Activated CD4-positive, alpha-beta T cell treated with anti-CD3 and anti-CD28 coated beads, Interleukin-2, amount 10 ng/mL, durations not matched to agents 7 days and 5 days (primary cell): ENCODE measurements at places on chromosomes 4 and X.

GRCh38 chrX:5959286-5959685, 269.4 kb downstream of the NLGN4X start:
- DNase-seq, result no peak

DNA sequence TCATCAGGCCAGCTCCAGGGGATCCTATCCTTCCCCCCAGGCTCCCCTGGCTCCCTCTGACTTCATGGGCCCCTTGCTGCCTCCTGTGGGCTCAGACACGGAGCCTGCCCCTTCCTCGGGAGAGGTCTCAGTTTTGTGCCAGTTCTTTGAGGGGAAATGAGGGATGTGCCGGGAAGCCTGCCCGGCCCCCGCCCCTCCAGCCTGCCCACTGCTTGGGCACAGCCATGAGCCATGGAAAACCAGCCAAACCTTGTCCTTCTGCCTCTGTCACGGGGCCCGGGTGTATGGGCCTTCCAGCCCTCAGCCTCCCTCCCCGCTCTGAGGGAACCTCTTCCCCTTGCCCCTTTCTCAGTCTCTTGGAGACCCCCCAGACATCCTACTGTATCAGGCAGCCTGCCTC, 6.8 kb downstream of the BGN start:
- DNase-seq, result no peak

DNA sequence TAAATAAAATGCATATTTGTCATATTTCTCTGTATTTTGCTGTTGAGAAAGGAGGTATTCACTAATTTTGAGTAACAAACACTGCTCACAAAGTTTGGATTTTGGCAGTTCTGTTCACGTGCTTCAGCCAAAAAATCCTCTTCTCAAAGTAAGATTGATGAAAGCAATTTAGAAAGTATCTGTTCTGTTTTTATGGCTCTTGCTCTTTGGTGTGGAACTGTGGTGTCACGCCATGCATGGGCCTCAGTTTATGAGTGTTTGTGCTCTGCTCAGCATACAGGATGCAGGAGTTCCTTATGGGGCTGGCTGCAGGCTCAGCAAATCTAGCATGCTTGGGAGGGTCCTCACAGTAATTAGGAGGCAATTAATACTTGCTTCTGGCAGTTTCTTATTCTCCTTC, 3.3 kb downstream of the HTT start:
- DNase-seq, result peak; percentile 12

DNA sequence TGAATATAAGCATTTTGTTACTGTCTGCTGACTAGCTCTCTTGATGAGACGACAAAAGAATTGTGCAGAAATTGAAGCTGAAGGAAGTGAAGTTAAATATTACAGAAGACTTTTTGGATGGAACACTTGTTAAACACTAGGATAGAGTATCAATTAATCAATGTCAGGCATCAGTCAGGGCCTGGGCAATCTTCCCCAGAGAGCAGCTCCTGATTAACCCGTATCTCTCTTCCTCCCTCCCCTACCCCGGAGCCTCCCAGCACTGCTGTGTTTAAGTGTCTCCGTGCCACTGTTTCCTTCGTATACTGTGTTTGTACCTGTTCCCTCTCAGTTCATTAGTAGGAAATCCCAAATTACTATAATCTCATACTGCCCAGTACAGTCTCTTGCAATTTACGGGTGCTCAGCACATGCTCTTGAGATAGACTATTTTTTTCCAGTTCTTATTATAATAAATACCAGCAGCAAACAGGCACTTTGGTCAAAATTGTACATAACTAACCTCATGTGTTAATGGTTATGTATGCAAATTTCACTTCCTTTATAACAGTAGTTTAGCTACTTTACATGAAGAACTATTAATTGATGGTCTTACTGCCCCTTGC, 765.7 kb upstream of the FTHL17 start:
- no peak for DNase-seq

- no peak for DNase-seq
Measured at GRCh38 chr4:43456383-43456782, 563.9 kb downstream of the GRXCR1 start.

DNA sequence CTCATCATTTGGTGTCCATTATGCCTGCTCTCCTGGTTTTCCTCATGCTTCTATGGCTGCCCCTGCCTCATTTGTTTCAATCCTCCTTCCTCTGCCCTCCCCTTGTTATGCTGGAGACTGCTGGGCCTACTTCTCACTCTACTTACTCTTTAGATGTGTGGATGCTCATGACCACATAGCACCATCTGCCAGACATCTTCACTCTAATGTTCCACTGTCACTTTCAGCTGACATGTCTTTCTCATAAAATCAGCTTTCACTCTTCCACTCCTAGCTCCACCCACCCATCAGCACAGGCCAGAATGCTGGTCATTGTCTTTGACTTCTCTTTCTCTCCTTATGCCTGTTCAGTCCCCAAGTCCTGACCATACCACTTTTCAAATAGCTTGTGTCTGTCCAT, 86.8 kb downstream of the REPS2 start:
- no peak for DNase-seq

GRCh38 chr4:25410820-25411529, 33.9 kb downstream of the ANAPC4 start:
- DNase-seq, result no peak

- DNase-seq, result no peak
Measured at GRCh38 chr4:60589425-60589824, 610.7 kb upstream of the ADGRL3 start.
